ENCODE measurements at places on chromosomes 3 and 15.

DNA sequence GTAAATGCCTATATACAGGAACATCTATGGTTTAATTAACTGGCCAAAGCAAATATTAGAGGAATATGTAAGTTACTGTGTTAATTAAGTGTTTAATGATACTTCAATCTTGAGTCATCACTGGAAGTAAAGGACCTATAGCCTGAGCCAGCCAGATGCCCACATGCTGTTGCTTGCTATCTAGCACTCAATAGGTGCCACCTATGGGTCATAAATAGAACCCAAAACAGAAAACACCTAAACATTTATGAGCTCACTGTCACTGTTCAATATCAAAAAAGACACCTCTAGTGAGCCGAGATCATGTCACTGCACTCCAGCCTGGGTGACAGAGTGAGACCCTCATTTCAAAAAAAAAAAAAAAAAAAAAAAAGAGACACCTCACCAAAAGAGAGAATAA, 48.4 kb upstream of the IP6K2 start:
- no peak for DNase-seq

DNA sequence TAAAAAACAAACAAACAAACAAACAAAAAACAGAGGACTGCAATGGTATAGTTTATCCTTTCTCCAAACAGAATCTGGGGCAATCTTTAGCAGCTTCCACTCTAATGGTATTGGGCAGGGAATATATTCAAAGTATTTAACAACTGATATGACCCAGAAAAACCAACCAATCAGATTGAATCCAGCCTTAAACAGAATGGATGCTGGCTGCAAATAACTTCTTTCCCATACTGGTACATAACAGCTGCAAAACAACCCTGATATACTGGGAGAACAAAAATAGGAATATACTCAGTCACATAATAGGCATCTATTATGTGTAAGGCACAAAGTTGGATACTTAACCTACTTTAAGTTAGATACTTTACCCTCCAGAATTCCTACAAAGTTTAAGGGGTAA, 49.1 kb downstream of the UBR1 start:
- no peak for DNase-seq

- DNase-seq = peak; percentile 34
Observed at GRCh38 chr3:149299938-149300801, 33.3 kb downstream of the TM4SF18 start.

- DNase-seq = no peak
Observed at GRCh38 chr15:101652786-101653430, 727 bp upstream of the TM2D3 start.

DNA sequence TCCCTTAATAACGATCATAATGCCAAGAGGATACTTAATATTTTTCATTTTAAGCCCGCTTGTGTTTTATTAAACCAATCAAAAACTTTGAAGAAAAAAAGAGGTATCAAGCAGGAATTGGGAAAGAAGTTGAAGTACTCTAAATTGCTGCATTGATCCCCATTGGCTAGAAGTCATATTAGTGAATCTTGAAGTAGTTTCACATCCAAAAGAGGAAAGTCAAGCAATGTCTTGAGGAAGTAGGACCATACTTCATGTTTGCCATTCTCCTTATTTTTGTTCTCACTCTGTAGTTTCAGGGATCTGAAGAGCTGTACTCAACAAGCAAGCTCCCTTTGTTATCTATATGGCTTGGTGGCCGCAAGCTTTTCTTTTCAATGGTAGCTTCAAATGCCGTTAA, 2.2 kb downstream of the SCAANT1 start:
- no peak for DNase-seq

GRCh38 chr3:29338377-29338776, 57.5 kb downstream of the RBMS3 start:
- DNase-seq = no peak

DNA sequence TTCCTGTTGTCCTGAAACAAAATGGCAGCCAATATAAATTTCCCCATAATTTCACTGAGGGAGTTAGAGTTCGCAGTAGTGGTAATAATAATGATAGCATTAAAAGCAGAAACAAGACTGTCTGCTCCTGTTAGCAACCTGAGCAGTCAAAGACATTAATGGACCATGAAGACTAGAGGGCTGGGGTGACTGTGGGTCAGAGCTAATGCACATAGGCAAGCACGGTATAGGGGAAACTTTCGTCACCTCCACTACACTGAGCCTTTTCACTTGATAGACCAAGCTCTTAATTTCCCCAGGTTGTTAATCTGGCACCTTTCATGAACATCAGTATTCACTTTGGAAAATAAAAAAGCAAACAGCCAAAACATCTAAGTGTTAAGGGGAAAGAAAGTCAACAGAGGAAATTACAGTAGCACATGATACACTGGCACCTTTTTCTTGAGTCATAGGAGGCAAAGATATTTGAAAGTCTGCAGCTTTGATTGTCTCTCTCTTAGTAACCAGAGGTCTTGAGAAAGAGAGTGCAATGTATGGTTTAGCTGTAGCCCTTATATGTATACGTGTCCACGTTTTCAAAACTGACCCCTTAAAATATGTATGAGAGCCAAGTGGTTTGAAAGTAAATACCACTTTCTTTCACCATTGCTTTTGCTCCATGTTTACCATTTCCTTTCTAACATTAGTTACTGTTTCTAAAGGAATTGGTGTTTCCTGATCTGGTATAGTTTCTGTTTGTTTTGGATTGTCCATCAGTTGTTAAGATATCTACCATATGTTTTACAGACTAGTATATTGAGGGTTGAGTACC, 104.8 kb downstream of the FILIP1L start:
- no peak for DNase-seq

DNA sequence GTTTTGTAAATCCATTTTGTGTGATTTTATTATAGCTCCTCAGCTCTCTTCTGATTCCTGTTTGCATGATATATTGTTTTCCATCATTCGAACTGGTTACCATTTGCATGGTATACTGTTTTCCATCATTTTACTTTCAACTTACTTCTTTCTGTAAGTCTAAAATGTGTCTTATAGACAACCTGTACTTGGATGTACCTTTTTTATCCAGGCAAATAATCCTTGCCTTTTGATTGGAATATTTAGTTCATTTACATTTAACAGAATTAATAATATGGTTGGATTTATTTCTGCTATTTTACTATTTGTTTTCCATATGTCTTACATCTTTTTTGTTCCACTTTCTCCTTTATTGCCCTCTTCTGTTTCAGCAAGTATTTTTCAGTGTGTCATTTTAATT, 62.8 kb downstream of the CHD2 start:
- no peak for DNase-seq

GRCh38 chr3:775178-775880, 317.5 kb upstream of the CNTN6 start:
- no peak for DNase-seq

GRCh38 chr3:133256787-133257483, 142.9 kb upstream of the BFSP2 start:
- no peak for DNase-seq

DNA sequence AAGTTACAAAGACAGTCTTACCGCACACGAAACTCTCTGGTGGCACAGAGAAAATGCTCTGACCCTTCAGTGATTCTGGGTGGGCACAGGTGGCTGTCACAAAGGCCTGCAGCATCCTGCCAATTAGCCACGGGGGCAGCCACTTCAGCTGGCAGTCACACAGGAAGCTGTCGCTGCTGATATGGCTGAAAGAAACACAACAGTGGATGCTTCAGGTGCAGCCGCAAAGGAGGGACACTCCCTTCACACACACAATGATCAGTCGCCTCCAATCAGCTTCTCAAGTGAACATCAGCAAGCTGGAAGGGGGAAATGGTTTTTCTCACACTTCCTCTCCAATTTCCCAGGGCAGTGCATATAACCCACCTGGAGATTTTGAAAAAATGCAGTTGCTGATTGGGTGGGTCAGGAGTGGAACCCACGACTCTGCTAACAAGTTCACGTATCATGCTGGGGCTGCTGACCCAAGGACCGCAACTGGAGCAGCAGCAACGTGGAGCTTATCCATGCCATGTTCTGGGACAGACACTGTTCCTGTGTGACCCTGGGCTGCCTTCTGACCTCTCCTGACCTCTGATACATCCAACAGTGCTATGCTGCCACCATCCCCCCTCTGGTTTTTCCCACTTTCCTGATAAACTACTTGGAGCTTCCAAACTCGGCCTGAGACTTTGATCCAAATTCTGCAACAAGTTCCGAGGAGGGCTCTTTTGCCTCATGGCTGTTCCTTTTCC, 106.6 kb downstream of the LRIG1 start:
- DNase-seq = no peak

GRCh38 chr3:148439254-148439822, 258.4 kb upstream of the AGTR1 start:
- no peak for DNase-seq

- DNase-seq = no peak
Observed at GRCh38 chr15:60889491-60889890, 339.6 kb downstream of the RORA start.

DNA sequence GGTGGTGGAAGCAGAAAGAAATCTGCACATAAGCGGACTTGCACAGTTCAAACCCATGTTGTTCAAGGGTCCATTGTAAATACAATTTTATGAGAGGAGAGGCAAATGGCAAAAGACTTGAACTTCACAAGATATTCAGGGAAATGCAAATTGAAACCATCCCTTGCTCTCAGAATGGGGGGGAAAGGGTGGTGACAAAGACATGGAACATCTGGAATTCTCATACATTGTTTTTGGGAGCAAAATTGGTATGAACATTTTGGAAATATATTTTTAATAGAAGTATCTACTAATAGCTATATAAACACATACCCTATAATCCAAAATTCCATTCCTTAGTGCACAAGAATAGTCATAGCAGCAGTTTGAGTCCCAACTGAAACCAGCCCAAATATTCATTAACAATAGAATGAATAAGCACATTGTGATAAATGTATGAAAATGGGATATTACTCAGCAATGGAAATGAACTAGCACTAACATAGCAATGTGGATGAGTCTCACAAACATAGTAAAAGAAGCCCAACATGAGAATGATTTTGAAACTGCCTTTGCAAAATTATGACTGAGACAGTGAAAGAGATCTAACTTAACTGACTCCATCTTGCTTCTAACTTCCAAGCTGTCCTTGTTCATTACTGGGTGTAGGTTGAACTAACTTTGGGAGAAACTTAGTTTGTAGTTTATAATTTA, 77.2 kb downstream of the CD200R1L start:
- no peak for DNase-seq

GRCh38 chr3:42019144-42019952, 57.4 kb upstream of the ULK4 start:
- DNase-seq = no peak

DNA sequence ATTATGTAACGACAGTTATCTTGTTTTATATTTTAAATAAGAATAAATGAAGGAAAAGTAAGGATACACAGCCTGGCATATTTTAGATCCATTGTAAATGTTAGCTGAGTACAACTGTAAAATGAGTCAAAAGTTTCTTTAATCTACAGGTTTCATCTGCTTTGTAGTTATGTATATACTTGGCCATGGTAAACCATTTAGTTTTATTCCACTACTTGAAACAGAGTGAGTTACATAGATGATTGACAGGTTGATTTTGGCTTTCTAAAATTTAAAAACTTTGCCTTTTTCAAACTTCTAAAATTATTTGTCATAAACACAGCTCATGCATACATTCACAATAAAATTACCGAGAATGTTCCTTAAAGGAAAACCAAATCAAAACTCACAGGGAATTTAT, 371.2 kb downstream of the ROBO1 start:
- DNase-seq = no peak

DNA sequence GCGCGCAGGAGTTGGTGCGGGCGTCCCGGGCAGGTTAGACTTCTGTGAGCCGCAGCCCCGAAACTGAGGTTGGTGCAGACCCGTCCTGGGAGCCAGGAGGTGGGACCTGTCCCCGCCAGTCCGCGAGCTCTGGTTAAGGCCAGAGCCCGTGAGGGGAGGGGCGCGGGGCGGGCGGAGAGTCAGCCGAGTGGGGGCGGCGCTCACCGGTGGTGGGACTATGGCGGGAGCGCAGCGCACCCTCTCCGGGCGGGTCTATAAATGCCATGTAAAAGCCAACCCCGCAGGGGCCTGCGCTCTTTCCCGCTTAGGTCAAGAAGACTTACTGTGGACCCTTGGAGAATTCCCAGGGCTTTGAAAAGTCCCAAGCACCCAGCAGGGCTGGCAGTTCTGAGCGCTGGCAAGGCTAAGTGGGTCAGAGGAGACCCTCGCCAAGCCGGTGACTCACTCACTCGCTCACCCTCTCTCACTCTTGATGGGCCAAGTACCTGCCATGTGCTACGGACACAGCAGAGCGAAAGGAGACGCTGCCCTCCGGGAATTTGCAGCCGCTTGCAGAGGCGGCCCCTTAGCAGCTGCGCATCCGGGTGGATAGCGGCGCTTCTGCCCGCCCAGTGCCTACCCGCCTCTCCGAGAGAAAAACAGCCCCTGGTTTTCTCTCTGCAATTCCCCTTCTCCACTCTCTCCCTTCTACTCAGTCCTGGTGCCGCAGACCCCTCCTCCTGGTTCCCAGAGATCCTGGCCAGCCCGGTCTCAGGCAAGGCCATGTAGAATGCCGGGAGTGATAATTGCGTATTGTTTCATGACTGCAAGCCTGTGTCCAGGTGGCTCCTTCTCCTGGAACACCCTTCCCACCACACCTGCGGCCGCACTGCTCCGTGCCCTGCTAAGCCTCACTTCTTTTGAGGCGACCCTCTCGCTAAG, at the start of gene ALDH1L1:
TSS of gene ALDH1L1 (minus strand) at position 110 of the 921 bp plus-strand sequence. CDS start 19,607 bp downstream, outside the sequence.
- DNase-seq = no peak

DNA sequence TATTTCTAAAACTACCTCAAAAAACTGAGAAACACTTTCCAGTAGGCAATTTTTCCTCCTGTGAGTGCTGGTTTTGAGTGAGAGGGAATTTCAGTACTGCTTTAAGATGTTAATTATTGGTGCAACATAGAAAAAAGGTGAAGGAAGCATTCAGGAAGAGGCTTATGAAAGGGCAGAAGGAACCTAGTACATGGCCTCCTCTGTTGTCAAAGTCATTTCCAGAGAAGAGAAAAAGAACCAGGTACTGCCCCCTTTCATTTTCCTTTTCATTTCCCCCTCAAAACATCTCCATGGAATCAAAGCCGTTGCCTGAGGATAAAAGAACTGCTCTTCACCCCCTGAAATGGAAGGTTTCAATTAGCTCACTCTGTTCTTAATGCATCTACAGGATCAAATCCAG, 19.8 kb downstream of the RARRES1 start:
- DNase-seq = no peak

GRCh38 chr3:72230774-72231379, 445.9 kb upstream of the PROK2 start:
- no peak for DNase-seq

- no peak for DNase-seq
Observed at GRCh38 chr3:180913581-180914404, 1.3 kb downstream of the FXR1 start.

DNA sequence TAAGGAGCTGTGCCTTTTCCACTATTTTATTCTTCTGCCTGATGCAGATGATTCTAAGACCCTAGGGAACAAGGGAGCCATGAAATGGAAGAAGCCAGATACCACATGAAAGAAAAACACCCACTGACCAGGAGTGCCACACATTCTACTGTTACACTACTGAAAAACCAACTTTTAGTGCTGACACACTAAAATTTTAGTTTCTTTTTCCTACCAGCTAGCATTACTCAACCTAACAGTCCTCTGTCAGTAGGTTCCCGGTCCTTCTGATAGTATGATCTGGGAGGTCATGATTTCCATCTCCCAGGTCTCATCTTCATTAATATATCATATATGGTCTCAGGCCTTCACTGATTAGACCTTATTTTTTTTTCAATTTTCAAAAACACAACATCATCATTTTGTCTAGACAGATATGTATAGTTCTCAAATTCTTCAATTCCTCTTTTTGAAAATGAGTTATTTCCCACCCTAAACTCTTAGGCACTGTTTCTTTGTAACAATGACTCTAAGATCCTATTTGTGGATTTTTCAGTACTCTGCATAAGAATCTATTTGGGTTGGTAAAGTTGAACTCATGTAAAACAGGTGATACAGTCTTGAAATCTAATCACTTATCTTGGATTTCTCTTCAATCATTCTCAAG, 321.8 kb downstream of the CTNNB1 start:
- no peak for DNase-seq

Data from HL-60 (cell line).